ENCODE measurements at places on chromosomes 3 and 15. TPM values are rescaled to one million over a fixed set of nuclear protein-coding genes. Genes with fewer than 3 reads are reported as not detected.

Gene HTR3E
- total RNA-seq = not detected

Gene HDAC11
- total RNA-seq = 28.3 TPM

Gene LRRK1
- 24.9 TPM for total RNA-seq

Gene AGTR1
- total RNA-seq = 5.6 TPM

Gene RGMA
- 4.7 TPM for total RNA-seq

DNA sequence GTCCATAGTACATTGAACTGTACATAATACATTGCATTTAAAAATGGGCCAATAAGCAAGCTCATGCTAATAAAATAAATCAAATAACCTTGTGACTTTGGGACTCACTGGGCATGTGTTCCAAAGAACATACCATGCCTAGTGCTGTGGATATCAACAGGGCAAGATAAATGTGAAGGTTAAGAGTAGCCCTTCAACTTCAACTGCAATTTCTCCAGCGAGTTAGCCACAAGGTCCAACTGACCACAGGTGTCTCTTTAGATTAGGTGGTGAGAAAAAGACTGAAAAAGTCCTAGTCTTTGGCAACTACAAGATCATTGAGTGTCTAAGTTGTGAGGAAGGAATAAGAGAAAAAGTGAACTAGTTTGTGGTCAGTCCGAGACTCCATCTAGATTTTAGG, 78.3 kb upstream of the ATP11B start:
- no peak for DNase-seq

DNA sequence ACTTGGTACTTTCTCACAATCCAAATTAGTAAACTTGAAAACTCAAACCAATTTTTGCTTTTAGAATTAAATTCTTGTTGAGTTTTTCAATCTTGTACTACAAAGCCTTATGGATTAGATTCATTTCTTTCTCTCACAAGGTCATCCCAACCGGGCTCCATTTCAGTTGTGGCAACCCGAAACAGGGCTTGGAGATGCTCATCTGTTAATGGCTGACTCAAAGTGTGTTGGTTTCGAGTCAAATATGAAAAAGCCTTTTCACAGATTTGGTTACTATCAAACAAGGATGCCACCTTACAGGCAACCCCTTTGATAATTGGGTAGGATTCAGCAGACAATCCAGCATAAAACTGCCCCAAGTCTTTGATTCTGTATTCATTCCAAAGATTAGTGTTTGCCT, 1.8 kb downstream of the EPM2AIP1 start:
- DNase-seq = peak; percentile 3

DNA sequence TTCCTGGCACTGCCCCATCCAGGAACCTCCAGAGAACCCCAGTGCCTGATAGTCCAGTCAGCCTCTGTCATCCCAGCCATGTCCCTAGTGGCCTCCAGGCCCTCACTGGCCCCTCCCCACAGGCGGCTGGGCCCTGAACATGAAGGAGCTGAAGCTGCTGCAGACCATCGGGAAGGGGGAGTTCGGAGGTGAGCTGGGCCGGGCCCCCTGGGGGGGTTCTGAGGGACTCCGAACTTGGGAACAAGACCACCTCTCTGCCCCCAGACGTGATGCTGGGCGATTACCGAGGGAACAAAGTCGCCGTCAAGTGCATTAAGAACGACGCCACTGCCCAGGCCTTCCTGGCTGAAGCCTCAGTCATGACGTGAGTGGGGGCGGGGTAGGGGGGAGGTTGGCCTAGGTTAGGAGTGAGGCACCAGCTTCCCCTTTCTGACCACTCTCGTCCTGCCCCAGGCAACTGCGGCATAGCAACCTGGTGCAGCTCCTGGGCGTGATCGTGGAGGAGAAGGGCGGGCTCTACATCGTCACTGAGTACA, 12.0 kb upstream of the LMAN1L start:
- DNase-seq = no peak

- DNase-seq = no peak
These were observed 5.6 kb upstream of the ABTB1 start for GRCh38 chr3:127667119-127667681.

GRCh38 chr3:148881286-148881685, 16.2 kb downstream of the CPA3 start:
- DNase-seq = no peak

DNA sequence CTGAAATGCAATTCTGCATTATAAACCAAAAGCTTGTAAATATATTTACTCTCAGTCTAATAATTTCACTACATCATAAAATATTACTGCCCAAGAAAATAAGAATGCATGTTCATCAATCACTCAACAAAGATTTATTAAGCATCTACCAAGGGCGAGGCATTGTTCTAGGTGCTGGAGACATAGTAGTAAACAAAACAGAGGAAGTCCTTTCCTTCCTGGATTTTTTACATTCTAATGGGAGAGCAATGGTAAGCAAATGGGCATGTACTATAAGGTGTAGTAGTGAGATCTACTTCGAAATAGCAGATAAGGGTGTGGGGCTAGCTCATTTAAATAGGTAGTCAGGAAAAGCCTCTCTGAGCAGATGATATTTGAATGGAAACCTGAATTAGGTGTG, 10.8 kb upstream of the ZFYVE19 start:
- DNase-seq = no peak

Measured in kidney (tissue), 22 donors.